NCI-H1105 treated with DMSO at 0.1 percent for 48 hours (cell line): ENCODE measurements at places on chromosomes 13 and 19.

DNA sequence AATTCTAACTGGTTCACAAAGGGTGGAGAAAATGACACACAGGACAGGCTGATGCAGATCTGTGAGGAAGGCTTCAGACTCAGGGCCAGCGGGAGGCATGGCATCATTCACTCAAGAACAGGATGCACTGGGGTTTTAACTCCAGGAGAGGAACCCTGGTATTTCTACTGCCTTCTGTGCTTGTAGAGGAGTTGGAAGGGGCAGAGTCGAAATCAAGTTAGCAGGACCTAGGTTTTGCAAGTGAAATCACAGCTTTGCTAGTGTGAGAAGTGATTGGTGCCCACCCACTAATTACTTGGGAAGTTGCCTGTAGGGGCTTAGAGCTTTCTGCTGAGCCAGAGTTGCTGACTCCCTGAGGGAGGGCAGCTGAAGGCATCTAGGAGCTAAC is 92.7 kb downstream of the AKAP11 start:
- no peak for DNase-seq

DNA sequence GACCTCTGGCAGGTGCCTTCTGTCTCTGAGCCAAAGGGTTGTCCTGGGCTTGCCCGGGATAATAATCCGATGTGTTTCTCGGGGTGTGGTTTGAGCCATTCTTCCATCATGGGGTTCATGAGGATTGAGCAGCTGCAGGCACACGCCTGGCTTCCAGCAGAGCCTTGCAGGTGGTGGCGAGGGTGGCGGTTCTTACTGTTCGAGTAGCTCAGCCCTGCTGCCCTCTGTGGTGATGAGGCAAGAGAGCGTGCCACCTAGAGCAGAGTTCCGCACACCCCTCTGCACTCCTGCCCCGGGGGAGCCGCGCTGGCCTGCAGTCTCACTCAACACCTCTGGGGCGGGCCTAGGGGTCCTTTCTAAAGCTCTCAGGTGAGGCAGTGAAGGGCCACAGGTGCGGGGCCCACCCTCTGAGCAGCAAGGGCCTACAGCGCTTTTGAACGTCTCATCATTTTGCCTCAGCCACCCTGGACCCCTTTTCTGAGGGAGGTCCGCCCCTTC is 3.8 kb downstream of the SCN1B start:
- no peak for DNase-seq

- DNase-seq = no peak
Observed at GRCh38 chr13:97639236-97639635, 205.3 kb downstream of the RAP2A start.

DNA sequence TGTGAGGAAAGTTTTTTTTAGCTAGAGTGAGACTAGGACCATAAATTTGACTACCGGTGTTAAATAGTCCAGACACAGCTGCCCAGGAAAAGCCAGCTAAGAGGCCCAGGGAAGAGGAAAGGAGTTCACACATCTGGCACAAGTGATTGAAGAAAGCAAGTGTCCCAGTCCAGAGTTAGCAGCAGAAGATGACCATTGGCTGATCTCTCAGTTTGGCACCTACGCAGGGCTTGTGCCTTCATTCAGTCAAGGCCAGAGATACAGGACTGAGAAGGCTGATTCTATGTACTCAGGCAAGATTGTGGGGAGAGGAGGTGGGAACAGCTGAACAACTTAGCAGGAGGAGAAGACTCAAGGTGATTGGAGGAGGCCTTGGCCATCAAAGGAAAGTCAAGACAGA is 575.0 kb upstream of the KLF12 start:
- no peak for DNase-seq

DNA sequence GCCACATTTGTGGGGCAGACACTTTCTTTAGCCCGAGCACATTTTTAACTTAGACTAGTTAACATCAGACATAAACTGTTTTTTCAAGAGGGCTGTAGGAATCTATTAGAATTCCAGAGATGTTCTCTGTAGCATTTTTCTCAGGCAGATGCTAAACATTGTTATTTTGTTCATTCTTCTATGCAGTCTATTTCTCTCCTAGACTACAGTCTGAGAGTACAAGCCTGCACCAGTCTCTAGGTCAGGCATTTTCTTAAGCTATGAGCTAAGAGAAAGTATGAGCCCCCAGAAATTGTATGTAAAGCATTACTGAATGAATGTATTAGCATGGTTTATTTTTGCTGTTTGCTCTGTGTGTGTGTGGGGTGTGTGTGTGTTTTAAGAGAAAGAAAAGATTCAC is 923 bp upstream of the C13orf42 start:
- DNase-seq = no peak

DNA sequence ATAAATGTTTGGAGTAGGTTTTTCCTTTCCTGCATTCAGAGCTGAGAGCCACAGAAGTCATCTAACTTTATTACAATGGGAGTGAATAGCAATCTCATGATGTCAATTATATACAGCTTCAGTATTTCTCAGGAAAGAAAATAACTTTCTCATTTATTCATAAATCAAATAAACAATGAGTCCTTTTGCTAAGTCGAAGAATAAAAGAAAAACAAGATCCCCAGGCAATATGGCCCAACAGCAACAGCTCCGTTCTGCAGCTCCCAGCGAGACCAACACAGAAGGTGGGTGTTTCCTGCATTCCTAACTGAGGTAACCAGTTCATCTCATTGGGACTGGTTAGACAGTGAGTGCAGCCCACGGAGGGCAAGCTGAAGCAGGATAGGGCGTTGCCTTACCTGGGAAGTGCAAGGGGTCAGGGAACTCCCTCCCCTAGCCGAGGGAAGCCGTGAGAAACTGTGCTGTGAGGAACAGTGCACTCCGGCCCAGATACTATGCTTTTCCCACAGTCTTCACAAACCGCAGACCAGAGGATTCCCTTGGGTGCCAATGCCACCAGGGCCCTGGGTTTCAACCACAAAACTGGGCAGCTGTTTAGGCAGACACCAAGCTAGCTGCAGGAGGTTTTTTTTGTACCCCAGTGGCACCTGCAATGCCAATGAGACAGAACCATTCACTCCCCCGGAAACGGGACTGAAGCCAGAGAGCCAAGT is 128.2 kb downstream of the SLITRK1 start:
- no peak for DNase-seq

GRCh38 chr13:55087085-55087484 is 2053.6 kb upstream of the PRR20A start:
- no peak for DNase-seq

GRCh38 chr19:51565583-51565982 is 5.5 kb upstream of the ZNF175 start:
- no peak for DNase-seq

DNA sequence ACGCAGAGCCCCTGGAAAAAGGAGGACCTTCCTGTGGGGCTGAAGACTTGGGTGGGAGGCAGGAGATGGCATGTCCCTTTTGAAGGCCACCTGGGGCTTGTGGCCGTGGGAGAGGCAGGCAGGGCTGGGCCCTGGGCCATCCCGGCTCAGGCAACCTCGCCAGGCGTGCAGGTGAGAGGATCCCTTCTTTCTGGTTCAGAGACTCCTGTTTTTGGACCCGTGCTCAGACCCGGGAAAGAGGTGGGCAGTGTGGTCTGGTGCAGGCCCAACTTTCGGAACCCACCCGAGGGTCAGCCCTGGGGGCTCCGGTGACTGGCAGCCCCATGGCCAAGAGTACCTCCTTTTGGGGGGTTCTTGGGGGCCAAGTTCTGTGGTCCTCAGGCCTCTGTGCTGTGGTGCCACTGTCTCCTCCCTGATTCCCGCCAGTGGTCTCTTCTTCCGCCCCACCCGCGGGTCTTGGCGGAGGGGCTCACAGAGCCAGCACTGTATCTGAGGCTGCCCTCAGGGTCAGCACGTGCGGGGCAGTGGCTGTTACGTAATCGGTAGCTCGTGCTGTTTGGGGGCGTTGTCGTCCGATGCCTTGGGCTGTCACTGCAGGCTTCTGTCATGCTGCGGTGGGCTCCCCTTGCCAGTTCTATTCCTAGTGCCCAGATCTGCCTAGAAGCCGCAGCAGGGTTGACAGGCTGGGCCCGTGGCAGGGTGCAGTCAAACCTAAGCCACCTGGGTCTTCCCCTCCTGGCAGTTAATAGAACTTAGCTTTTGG is 42.7 kb downstream of the KDM4B start:
- no peak for DNase-seq

DNA sequence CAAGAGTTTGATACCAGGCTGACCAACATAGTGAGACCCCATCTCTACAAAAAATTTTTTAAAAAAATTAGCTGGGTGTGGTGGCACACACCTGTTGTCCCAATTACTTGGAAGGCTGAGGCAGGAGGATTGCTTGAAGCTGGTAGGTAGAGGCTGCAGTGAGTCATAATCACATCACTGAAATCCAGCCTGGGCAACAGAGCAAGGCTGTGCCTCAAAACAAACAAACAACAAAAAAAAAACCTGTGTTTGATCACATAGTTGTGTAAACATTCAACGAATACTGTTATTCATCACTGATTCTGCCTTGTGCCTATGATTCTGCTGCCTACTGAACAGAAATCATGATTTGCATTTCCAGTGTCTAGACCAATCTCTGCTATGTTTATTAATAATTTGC is 134.0 kb downstream of the TBC1D4 start:
- no peak for DNase-seq

DNA sequence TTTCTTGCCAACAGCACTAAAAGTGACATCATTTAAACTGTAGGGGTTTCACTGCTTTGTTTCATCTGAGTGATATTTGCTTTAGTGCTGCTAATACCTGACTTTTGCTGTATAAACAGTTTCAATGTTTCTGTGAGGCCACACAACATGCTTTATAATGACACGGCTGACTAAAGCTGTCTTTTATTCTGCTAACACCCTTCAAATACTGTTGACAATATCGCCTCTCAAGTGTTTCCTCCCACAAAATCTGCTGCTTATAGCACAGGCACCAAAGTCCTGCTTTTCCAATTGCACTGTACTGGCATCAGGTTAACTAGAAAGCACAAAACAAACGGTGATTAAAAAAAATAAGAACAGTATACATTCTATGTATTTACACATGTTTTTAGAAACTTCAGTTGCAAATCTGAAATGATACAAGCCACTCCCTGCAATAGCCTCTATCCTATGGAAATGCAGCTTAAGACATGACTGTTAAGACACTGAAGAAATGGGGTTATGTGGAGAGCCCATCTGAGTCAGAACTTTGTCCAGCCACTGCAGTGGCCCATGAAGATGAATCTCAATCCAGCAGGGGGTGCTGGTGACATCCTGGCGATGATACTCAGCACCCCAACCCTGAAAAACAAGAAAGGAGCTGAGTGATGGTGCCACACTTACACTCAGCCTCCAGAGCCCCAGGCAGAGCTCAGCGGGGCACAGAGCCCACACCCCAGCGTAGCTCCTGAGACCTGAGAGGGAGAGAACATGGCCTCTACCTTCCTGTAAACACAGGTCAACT is 29.4 kb downstream of the RFXAP start:
- no peak for DNase-seq

DNA sequence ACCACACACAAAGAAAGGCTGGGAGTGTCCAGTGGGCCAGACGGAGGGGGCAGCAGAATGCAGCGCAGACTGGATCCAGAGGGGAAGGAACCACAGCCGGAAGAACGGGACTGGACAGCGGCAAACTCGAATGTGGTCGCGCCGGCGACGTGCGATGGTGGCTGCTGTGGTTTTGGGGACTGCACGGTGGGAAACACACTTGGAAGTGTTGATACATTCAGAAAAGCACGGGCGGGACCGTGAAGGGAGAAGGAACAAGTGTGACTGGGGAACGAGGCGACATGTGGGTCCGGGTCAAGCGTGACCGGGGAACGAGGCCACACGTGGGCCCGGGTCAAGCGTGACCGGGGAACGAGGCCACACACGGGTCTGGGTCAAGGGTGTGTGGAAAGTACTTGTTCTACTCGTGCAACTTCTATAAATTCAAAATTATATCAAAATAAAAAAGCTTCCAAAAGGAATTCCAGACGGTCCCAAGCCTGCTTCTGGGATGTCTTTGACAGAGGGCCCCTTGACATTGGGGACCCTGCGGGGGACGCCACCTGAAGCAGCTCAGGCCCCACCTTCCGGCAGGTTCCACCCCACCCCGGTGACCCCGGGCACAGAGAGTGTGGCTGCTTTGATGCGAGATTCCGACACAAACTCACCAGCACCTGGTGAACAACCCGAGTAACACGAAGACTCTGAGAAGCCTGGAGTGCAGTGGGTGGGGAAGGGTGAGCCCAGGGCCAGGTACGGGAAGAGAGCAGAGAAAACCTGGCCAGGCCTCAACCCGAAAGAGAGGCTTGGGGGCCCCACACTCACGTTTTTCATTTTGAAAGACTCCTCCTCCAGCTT is 25.1 kb upstream of the C13orf46 start:
- no peak for DNase-seq

GRCh38 chr13:24230428-24231072 is 70.0 kb downstream of the SPATA13 start:
- no peak for DNase-seq

DNA sequence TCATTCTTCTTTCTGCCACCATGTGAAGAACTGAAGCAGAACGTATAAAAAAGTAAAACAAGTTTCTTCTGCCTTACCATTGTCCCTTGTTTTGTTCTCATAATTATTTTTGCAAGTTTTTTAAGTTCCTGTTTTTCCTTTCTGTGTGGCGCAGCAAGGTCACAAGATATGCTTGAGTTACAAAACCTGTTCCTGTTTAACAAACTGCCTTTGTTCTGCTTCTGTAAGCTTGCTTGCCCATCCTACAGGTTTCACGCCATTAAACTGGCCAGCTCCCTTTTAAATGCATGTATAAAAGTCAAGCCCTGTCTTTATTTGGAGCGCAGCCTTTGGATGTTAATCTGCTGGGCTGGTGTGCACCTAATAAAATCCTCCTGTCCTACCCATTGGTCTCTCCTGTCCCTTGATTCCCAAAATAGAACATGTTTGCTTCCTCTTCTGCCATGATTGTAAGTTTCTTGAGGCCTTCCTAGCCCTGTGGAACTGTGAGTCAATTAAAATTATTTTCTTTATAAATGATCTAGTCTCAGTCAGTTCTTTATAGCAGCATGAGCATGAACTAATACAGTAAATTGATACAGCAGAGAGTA is 1115.4 kb downstream of the SLITRK1 start:
- DNase-seq = no peak

- DNase-seq = no peak
Observed at GRCh38 chr19:37114001-37114400, 35.8 kb downstream of the ZNF420 start.

- DNase-seq = no peak
Observed at GRCh38 chr19:43638995-43639518, 593 bp downstream of the CADM4 start.

DNA sequence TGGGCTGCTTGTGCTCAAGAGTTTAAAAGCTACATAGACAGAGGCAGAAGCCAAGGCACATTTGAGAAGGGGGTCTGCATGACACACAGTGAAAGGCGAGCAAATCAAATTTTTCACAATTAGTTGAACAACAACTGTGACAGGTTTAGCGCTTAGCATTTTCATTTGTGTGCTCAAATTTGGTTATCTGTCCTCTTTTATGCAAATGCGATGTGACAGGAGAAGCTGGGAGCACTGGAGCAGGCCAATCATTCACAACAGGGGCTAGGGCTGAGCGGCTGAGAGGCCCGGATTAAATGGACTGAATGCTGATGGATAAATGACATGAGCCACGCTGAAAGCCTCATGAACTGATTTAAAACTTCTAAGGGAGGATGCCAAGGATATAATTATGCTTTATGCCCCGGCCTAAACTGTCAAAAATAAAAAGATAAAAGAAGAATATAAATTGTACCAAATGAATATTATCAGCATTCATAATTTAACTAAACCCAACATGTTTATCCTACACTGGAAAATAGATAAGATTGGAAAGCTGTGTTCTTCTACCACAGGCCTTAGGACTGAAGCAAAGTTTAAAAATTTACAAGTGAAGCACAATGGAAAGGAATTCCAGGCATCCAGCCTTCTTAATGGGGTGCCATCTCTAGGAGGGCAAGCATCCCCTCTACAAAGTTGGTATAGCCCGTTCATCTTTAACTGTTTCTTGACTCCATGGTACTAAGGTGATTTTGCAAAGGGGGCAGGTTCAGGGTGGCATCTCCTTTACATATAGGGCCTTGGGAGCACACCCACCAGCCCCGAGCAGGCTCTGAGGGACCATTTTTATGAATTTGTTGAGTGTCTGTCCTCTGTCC is 117.9 kb downstream of the RBM26 start:
- no peak for DNase-seq
